ENCODE measurements at places on chromosomes 4 and X. TPM values are rescaled to one million over a fixed set of nuclear protein-coding genes. Genes with fewer than 3 reads are reported as not detected.

GLOD5 gene
- total RNA-seq, result not detected

GPRASP3 gene
- total RNA-seq, result 1.5 TPM

EFHC2 gene
- 0.79 TPM for total RNA-seq

HTN3 gene
- total RNA-seq, result not detected

DNA sequence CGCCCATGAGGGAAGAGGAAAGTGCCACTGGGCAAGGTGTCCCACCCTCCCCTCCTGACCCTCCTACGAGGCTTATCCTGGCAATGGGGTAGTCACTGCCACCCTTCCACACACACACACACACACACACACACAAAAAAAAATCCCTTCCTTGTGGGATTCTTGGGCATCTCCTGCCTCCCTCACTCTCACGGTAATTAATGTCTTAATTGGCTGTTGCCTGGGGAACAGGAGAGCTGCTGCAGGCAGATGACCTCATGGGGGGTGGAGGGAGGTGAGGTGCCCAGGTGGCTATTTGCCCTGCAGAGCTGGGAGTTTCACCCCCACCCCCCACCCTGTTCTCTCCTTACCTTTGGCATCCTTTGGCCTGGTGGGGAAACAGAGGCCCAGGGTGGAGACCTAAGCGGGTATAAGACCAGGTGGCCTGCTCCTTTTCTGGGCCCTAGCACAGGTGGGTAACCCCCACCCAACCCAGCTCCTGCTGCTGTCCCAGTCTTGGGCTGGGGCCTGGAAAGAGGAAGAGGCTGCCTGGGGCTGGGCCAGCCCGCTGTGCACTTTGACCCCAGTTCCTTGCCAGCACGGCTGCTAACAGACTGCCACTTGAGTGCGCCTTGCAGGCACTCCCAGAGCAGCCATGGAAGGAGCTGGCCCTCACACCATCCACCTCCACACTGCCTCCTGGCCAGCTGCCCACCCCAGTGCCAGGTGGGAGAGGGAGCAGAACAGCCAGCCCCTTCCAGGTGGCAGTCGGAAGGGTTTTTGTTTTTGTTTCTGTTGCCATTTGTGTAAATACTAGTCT is 12.6 kb downstream of the EFNB1 start:
- H3K36me3 ChIP-seq, result no peaks in the 10 kb centered on the region
- no peak overlapping the region for H3K27ac ChIP-seq
- H3K27me3 ChIP-seq, result no peaks in the 10 kb centered on the region
- no peak for DNase-seq
- peaks cover 3% of the 10 kb centered on the region for H3K4me1 ChIP-seq

DNA sequence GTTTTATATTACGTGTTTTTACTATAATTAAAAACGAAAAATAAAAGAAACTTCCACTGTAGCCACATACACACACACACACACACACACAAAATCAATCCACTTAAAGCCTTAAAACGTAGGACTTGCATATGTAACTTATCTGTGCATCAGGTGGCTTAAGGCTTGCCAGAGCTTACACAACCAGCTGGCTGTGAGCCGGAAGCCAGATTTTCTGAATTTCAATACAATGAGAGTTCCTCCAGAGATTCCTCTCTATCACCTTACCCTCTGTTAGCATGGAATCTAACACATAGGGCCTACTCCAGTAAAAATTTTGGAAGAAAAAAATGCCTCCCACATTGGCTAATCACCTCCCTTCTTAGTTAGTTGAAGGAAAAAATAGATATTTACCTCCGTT is 27.9 kb upstream of the SLITRK4 start:
- no peak for DNase-seq
- no peaks in the 10 kb centered on the region for H3K4me1 ChIP-seq
- no peak overlapping the region for H3K27ac ChIP-seq

- H3K27me3 ChIP-seq, result no peaks in the 10 kb centered on the region
- H3K36me3 ChIP-seq, result no peaks in the 10 kb centered on the region
- H3K27ac ChIP-seq, result no peak overlapping the region
- no peak overlapping the region for H3K4me3 ChIP-seq
- DNase-seq, result no peak
These were observed 254.4 kb upstream of the CXXC4 start for GRCh38 chr4:104749062-104749461.

Measured in activated naive CD4-positive, alpha-beta T cell treated with anti-CD3 and anti-CD28 coated beads for 36 hours (primary cell).